ELR (cell line): ENCODE measurements at places on chromosomes 12 and 14.

GRCh38 chr14:76922092-76922491, 95.9 kb downstream of the LRRC74A start:
- DNase-seq, result no peak

DNA sequence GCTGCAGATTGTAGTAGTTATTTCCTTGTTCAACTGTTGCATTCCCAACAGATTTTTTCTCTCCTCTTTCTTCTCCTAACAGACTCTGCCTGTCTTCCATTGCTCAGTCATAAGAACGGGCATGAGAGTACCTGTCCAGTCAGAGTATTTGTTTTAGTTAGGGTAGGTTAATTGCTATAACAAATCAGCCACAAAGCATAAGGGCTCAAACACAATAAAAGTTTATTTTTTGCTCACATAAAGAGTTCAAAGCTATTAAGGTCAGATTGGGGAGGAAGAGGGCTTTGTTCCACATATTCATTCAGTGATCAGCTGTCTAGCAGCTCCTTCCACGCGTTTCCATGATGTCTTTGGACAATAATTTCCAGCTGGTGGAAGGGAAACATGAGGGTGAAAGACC, 92.8 kb upstream of the PLXNC1 start:
- DNase-seq, result no peak

DNA sequence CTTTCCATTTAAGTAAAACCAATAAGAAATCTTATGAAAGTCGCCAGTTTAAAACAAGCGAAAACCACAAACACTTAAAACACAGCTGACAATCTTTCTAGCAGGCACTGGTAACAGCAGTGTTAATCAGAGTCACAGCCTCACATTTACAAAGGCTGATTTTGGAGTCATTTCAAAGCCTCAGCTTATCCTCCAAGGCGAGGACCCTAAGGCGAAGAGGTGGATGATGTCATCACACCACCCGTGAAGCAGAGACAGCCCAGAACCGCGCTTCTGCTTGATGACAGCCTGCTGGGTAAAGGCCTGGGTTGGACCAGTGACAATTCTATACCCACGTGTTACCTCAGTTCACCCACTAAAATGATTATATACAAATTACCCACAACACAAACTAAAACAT, 10.1 kb downstream of the GOLGA3 start:
- DNase-seq, result no peak

DNA sequence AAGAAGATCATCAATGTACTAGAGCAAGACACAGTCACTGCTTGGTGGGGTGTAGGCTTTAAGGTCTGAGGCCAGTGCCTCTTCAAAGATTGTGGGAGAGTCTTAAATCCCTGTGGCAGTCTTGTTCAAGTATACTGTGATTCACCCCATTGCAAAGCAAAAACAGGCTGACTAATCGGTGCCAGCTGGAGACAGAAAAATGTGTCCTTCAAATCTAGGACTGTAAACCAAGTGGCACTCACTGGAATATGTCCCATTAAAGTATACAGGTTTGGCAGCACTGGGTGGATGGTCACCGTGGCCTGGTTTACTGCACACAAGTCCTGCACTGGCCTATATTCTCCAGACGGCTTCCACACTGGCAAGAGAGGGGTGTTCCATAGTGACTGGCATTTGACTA, 1315.3 kb downstream of the TMEM121 start:
- no peak for DNase-seq

DNA sequence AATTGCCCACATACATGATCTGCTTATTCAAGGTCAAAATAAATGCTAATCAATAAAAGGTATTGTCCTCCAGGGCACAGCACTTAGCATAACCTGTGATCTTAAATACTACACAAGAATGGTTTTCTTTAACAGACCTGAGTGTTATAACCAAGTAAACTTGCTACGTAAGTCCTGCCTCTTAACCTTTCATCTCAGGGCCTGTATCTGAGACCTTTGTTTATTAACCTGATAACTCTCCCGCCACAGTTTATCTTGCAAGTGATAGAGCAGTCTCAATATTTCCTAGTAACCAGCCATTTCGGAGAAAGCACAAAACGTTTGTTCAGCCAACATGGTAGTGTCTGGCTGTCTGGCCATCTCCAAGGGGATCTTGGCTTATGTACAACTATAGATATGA, 88.4 kb downstream of the DUSP6 start:
- no peak for DNase-seq

- DNase-seq, result no peak
Measured at GRCh38 chr12:92404259-92404894, 258.7 kb upstream of the BTG1 start.

GRCh38 chr14:97299661-97300060, 502.5 kb downstream of the VRK1 start:
- DNase-seq, result no peak

- peak; percentile 13 for DNase-seq
Measured at GRCh38 chr14:57816568-57817284, 49.2 kb downstream of the SLC35F4 start.

- no peak for DNase-seq
Measured at GRCh38 chr12:53755451-53755891, 3.7 kb upstream of the CISTR start.

DNA sequence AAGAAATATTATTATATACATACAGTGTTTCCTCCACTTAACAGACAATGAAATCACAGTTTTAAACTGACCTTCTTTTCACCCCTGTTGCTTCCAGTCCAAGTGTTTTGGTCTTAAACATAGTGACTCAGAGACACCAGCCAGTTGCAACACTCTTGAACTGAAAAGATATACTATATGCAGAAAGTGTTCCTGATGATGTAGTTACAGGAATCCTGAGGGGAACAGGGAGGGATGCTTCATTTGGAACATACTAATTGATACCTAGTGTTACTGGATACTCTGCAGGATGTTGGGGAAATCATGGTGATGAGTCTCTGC, 420.8 kb downstream of the CCDC91 start:
- peak; percentile 49 for DNase-seq

DNA sequence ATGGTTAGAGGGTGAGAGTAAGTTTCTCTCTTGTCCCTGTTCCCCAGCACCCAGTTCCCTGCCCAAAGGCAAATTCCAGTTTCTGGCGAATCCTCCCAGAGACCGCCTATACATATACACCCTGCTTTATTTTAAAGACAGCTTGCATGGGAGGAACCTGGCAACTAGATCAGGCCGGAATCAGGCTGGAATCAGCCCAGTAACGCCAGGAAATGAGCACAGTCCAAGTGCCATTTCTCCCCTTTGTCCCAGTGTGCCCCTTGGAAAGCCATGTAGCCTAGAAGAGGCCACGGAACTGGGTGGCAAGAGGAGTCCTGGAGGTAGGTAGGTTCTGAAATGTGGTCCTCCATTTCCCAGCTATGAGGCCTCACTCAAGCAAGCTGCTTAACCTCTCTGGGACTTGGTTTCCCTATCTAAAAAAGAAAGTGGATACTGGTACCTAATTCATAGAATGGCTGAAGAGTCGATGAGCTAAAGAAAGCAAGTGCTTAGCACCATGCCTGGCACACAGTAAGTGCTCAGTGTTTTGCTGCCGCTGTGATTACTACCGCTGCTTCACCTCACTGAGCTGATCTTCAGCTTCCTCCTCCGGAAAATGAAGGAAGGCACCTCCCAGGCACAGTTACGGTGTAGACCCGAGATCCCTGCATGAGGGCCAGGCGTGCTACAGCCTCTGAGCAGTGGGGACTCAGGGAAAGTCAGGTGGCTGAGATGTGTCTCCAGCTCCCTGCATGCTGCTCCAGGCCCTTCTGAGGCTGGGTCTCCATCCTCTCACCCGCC, 36.4 kb downstream of the PITPNM2 start:
- no peak for DNase-seq

GRCh38 chr12:14408208-14408607, 42.7 kb downstream of the ATF7IP start:
- peak; percentile 39 for DNase-seq
